Osteoblast (primary cell): ENCODE measurements at places on chromosomes 3 and 15.
A peak's percentile ranks its signal among the peaks of the same experiment; 100 is the strongest.

DNA sequence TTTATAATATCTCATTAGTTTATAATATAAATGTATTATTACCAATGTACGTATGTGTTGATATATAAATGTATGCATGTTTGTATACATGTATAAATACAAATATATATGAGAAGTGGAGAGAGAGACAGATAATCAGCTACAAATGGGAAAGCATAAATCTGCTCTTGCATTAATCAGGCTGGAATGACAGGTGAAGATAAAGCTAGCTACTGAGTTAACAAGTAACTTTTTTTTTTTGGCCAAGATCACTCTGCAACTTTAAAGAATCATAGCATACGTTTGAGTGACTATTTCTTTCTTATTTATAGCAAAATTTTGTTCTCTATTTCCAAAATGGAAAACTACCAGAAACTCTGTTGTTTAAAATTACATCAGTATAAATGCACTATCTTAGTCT is 422.8 kb downstream of the SI start:
- H3K4me3 ChIP-seq: no peak overlapping the region
- no peak overlapping the region for H3K27ac ChIP-seq
- H3K36me3 ChIP-seq: no peaks in the 10 kb centered on the region
- H3K27me3 ChIP-seq: no peaks in the 10 kb centered on the region

GRCh38 chr15:92468991-92469390 is 75.3 kb downstream of the ST8SIA2 start:
- H3K27me3 ChIP-seq: no peaks in the 10 kb centered on the region
- no peak overlapping the region for H3K4me3 ChIP-seq
- no peak for DNase-seq
- H3K4me1 ChIP-seq: no peaks in the 10 kb centered on the region

DNA sequence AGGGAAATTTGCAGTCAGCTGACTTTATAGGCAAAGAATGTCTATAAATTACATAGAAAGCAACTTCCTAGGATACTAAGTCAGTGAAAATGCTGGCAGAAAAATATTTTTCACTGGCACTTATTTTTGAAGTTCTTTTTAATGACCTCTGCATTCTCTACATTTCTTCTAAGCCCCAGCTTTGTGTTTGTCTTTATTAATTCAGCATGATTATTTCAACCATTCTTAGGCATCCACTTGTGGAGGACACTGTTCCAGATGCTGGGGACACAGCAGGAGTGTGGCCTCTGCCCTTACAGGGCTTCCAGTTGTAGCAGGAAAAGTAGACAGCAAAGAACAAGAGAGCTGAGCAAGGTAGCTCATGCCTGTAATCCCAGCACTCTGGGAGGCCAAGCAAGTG is 15.0 kb downstream of the LRRK1 start:
- no peak overlapping the region for H3K4me3 ChIP-seq
- H3K27me3 ChIP-seq: no peaks in the 10 kb centered on the region
- no peak for DNase-seq
- no peak overlapping the region for H3K27ac ChIP-seq
- peaks cover 5% of the 10 kb centered on the region for H3K36me3 ChIP-seq
- H3K4me1 ChIP-seq: peaks cover 9% of the 10 kb centered on the region

DNA sequence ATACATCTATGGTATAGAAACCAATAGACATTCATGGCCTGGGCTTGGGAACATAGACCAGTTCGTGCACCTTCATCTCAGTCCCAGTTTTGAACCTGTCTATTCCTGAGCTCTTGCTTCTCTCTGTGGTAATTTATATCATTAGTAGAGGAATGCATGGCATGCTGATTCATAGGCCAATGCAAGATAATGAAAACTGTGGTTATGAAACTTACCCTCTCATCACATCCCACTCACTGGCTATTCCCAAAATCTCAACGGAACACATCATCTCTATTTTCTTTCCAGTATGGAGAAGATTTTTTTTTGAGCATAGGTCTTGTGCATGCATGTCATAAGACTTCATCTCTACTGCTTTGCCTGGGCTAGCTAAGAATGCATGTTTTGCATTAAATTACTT is 18.7 kb upstream of the P2RY12 start:
- DNase-seq: no peak
- H3K27me3 ChIP-seq: no peaks in the 10 kb centered on the region
- peaks cover 27% of the 10 kb centered on the region for H3K4me1 ChIP-seq
- H3K27ac ChIP-seq: peak overlapping the region; percentile 45

- peak; percentile 65 for DNase-seq
- H3K27ac ChIP-seq: no peak overlapping the region
- H3K4me3 ChIP-seq: no peak overlapping the region
These were observed 531.6 kb downstream of the SHQ1 start for GRCh38 chr3:72316501-72317279.

- H3K27ac ChIP-seq: no peak overlapping the region
- no peaks in the 10 kb centered on the region for H3K27me3 ChIP-seq
- H3K36me3 ChIP-seq: peaks cover 14% of the 10 kb centered on the region
- no peak for DNase-seq
These were observed 2.5 kb downstream of the MPI start for GRCh38 chr15:74892313-74892712.

DNA sequence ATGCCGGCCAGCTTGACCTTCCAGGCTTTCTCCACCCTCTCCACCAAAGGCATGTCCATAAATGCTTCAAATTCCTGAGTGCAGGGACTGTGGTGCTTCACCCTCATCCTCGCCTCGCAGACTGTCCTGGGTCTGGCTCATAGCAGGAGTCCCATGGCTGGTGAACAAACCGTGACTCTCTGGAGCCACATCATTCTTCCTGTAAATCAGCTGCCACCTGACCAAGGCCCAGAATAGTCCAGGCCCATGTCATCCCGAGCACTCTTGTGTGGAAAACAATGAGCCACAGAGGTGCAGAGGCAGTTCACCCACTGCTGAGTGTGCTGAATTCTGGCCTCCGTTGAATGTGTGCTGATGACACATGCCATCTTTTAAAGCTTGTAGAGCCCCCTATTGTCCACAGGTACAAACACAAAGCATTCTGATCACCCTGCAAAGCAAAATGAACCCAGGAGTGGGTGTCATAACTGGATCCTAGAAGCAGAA is 68.6 kb downstream of the ABHD5 start:
- H3K4me3 ChIP-seq: peak overlapping the region; percentile 38
- peak overlapping the region; percentile 87 for H3K27ac ChIP-seq
- H3K27me3 ChIP-seq: no peaks in the 10 kb centered on the region

GRCh38 chr15:57820119-57820518 is 113.6 kb downstream of the POLR2M start:
- no peaks in the 10 kb centered on the region for H3K4me1 ChIP-seq
- peaks cover 6% of the 10 kb centered on the region for H3K27me3 ChIP-seq
- no peaks in the 10 kb centered on the region for H3K36me3 ChIP-seq
- H3K27ac ChIP-seq: no peak overlapping the region
- H3K4me3 ChIP-seq: no peak overlapping the region

DNA sequence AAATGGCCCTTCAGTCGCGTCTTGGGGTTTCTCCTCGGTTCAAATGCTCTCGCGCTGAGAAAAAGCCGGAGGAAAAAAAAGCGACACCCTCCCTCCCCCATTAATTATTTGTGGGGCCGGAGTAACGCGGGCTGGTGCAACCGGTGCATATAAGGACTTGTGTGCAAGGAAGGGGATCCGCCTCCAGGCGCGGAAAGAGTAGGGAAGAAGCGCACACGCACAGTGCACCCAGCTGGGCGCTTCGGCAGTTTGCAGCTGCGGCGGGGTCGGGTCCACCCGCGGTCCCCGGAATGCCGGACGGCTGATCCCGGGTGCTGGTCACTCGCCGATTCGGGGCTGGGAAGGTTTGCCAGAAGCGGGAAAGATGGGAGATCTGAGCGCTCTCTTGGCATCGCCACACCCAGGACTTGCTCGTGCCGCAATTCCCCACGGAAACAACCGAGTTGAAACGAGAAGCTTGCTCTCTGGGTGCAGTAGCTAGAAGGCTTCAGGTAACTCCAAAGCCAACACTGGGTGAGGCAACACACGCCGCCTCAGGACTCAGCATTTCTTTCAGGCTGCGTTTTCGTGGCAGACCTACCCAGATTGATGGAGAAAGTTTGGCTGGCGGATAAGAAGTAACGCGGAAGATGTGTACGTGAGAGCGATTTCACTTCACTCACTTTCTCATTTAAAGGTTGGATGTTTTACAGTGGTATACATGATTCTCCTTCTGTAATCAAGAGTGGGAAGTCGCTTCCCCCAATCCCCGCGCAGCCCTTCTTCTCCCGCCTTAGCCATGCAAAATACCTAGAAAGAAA is 720 bp upstream of the TNIK start:
- DNase-seq: peak; percentile 74
- H3K4me3 ChIP-seq: peak overlapping the region; percentile 70
- H3K36me3 ChIP-seq: no peaks in the 10 kb centered on the region
- H3K27me3 ChIP-seq: peaks cover 85% of the 10 kb centered on the region

DNA sequence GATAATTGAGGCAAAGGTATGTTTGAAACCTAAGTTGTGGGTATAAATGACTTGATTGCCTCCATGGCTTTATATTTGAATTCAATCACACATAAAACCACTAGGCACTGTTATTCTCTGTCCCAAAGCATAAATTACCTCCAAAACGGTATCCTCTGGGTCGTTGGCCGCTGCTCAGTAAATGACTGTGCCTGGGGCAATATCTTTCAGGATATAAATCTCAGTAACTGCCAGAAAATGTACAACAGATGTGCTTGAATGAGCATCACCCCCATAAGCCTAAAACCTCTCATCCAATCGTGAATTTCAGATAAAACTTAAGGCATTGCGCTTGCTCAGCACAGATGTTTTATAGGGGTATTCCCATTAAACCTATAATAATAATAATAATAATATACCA is 19.0 kb upstream of the C3orf49 start:
- no peaks in the 10 kb centered on the region for H3K36me3 ChIP-seq
- H3K4me3 ChIP-seq: no peak overlapping the region
- no peak for DNase-seq
- H3K27me3 ChIP-seq: peaks cover 4% of the 10 kb centered on the region
- H3K4me1 ChIP-seq: no peaks in the 10 kb centered on the region

DNA sequence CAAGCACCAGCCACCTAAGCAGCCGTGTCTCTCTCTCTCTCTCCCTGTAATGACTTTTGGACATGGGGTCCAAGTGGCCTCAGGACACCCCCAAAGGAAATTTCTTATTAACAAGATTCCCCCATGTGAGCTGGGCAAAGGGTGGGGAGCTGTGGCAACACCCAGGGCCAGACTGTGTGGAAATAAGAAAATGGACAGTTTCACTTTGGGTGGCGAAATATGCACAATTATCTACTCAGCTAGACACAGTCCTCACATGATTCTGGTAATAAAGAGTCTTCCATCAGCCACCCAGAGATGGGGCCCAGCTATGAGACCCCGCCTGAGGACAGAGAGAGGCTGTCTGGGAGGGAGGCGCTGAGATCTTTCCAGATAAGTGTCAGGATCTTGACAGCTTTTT is 96.8 kb upstream of the TPM1 start:
- no peak for DNase-seq
- no peak overlapping the region for H3K4me3 ChIP-seq
- no peak overlapping the region for H3K27ac ChIP-seq
- no peaks in the 10 kb centered on the region for H3K27me3 ChIP-seq
- H3K4me1 ChIP-seq: peaks cover 19% of the 10 kb centered on the region

DNA sequence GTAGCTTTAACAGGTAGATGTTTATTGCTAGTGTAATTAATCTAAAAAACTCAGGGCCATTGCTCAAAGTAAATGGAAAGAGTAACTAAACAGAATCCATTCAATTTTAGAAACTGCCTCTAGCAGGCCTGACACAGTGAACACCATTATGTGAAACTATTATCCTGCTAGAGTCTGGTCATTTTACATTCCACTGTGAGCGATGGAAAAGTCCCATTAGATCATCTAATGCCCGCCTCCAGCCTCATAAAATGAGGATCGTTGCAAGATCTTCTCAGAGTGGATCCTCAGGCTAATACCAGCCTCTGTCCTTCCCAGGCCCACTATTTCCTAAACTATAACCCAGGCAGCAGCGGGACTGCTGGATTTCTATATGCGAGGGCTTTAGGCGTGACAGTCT is 107.7 kb downstream of the WDR76 start:
- no peaks in the 10 kb centered on the region for H3K36me3 ChIP-seq
- H3K4me1 ChIP-seq: peaks cover 41% of the 10 kb centered on the region
- H3K4me3 ChIP-seq: no peak overlapping the region
- DNase-seq: peak; percentile 43

DNA sequence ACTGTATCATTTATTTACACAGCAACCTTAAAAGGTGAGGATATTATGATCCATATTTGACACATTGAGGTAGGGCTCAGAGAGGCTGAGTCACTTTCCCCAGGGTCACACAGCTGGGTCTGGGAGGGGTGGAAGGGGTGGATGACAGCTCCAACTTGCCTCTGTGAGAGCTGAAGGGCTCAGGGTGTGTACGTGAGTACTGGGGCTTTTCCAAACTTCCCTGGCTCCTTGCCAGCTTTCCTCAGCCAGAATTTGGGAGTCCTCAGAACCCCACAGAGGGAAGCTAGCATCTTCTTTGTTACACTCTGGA is 58.3 kb upstream of the SLC6A11 start:
- DNase-seq: no peak
- H3K36me3 ChIP-seq: no peaks in the 10 kb centered on the region
- no peak overlapping the region for H3K27ac ChIP-seq
- H3K27me3 ChIP-seq: peaks cover 1% of the 10 kb centered on the region

GRCh38 chr3:110576960-110577359 is 494.7 kb upstream of the NECTIN3 start:
- DNase-seq: peak; percentile 59
- H3K4me3 ChIP-seq: no peak overlapping the region
- H3K4me1 ChIP-seq: peaks cover 36% of the 10 kb centered on the region
- H3K27ac ChIP-seq: peak overlapping the region; percentile 70
- H3K36me3 ChIP-seq: no peaks in the 10 kb centered on the region
